ENCODE measurements at places on chromosomes 6 and 20.

DNA sequence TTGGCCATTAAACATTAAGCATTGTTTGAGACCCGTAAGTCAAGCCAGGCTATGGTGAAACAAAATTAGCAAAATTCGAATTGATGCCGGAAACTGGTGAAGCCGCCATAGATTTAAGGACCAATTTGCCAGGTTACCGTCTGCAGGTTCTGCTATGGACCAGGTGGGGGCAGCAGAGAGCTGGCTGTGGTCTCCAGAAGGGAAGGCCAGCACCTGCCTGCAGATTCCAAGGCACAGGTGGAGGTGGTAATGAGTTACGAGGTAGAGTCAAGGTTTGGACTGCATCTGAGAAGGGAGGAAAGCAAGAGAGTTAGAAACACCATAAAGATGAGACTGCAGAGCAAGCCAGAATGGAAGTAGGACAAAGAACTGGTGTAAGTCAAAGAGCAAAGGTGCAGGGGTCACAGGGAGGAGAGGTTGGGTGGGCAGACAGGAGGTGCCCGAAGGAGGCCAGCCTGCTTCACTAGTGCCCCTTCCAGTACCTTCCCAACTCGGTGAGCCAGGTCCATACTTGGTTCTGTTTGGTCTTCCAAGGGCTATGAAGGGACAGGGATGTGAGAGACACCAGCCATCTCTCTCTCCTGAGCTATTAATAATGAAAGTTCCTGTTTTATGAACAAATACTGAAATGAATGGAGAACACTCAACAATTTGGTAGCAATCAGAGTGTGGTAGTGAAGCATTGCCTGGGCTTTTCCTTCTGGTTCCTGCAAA is 131.6 kb upstream of the ESR1 start:
- no peak for DNase-seq

GRCh38 chr6:139841794-139842215 is 467.4 kb upstream of the CITED2 start:
- no peak for DNase-seq

DNA sequence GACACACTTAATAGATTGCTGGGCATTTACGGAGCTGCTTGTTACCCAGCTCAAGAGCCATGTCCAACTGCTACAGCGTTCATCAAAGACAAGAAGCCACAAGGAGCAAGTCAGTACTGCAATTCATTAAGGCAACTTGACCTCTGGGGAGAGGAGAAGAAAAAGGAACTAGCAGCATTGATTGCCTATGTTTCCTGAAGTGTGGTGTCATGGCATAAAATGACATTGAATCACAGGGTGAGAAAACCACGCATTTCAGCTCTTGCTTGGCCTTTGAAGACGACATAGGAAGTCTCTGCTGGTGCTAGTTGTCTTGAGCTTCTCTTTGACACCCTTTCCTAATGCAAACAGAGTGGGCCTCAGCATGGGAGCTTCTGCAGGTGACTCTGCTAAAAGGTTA is 139.1 kb downstream of the CDH26 start:
- no peak for DNase-seq

GRCh38 chr6:33786736-33787135 is 2.2 kb downstream of the LEMD2 start:
- DNase-seq, result no peak

GRCh38 chr6:110348961-110349690 is 9.0 kb downstream of the METTL24 start:
- no peak for DNase-seq

Measured in right forelimb (tissue), 1 donor.